Liver (tissue), 10 donors: ENCODE measurements at places on chromosomes 3 and 15.
A peak's percentile ranks its signal among the peaks of the same experiment; 100 is the strongest.

GRCh38 chr3:53464424-53464823, 30.0 kb upstream of the CACNA1D start:
- no peak for DNase-seq

DNA sequence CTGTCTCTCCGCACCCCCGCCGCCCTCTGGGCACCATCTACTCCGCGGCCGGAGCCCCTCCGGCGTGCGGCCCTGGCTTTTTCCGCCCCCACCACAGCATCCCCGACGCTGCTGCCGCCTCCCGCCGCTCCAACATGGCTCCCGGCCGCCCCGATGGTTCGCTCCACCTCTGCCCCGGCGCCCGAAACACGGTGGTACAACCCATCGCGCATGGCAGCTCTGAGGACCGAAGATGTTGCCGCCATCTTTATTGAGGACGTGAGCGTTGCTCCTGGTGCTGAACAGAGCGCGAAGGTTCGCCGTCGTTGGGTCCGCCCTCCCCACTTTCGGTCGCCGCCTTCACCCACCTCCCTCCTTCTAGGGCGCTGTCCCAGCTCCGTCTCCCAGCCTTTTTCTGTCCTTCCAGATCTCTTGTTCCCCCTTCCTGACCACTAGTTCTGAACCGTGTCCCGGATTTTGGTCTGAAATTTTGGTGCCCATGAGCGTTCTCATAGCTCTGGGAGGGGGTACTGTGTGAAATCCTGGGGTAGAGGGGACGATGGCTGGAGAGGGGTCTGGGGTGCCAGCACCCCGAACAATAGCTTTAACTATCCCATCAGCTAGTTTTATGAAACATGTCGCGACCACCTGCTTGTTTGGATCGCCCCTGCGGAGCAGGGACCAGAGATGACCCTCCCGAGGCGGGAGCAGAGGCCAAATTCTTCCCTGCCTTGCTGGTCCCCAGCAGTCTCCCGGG, at the start of gene CELSR3:
Gene CELSR3 (minus strand): TSS at position 134 of the 736 bp plus-strand sequence. CDS start 252 bp downstream, outside the sequence.
- peak; percentile 58 for DNase-seq

DNA sequence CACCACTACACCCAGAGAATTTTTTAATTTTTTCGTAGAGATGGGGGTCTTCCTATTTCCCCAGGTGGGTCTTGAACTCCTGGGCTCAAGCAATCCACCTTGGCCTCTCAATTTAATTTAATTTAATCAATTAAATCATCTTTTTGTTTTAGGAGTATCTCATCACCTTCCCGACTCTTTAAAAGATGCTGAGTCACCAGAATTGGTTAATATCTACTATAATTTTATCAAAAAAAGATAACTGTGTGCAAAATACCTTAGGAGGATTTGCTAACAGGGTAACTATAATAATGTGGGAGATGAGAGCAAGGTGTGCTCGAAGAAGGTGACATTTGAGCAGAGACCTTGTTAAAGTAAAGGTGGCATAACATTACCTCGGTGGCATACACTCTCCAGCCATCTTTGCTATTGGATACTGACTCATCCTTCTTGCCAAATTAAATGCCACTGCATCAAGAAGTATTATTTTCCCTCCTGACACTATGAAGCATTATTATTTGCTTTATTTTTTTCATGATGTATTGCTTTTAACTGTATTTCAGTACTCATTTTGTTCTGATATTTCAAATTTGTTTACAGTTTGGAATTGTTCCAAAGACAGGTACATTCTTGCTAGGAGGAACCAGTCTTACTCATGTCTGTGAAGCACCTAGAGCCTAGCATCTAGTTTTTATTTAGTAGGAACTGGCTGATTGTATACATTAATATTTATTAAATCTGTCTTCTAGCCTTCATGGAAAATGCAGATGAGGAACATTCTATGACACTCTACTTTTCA, 200.7 kb downstream of the MBNL1 start:
- no peak for DNase-seq

- no peak for DNase-seq
Observed at GRCh38 chr3:79685108-79685507, 82.7 kb downstream of the ROBO1 start.

GRCh38 chr3:112303764-112304325, 9.8 kb upstream of the SLC9C1 start:
- DNase-seq, result no peak

- DNase-seq, result no peak
Observed at GRCh38 chr3:150897592-150897991, 7.6 kb downstream of the MINDY4B start.

DNA sequence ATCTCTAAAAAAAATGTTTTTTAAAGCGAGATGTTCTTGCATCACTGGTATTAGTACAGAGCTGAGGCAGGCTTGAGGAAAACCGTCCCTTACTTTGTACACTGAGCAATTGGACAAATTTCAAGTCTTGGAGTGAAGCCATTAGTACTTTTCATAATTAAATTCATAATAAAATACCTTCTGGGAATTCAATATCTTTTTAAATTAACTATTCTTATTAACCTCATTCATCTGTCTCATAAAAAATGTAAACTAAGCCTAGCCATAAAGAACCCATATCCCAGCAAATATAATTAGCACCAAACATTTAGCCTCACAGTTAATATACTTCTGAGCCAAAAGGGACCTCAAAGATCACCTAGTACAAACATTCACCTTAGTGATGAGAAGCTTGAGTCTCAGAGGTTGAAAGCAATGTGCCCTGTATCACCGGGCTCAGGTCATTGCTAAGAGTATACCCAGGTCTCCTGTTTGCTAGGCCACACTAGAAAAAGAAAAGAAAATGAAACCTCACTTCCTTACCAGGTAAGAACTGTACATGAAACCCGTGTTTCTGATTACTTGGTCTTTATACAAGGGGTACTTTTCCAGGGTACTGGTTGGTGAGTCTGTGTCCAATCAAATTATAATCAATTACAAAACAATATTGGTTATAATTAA, 192.5 kb downstream of the ADAMTS9 start:
- no peak for DNase-seq

DNA sequence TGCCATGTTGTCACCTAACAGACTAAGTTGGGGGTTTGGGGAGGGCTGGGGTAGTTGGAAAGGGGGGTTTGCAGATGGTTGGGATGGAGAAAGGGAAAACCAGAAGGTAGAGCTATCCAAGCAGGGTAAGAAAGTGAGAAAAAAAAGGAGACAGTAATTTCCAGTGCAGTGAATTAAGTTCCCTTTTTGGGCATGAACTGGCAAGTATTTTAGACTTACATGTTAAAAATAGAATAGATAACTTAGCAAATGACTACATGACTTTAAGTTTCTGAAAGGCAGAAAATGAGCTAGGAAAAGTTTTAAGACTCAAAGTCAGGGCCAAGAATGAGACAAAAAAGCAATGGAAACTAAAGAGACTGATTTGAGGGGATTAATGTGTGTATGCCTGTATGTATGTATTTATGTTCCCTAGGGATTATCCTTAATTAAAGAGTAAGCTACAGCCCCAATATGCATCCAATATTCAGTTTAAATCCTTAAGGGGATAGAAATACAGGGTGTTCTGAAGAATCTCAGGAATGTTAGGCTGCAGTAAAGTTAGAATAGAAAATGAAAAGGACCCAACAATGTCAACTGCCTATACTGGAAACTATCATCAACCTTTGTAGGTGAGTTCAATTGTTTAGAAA, 285.2 kb upstream of the MME start:
- DNase-seq, result no peak

- no peak for DNase-seq
Observed at GRCh38 chr15:38878926-38879325, 314.3 kb upstream of the RASGRP1 start.

DNA sequence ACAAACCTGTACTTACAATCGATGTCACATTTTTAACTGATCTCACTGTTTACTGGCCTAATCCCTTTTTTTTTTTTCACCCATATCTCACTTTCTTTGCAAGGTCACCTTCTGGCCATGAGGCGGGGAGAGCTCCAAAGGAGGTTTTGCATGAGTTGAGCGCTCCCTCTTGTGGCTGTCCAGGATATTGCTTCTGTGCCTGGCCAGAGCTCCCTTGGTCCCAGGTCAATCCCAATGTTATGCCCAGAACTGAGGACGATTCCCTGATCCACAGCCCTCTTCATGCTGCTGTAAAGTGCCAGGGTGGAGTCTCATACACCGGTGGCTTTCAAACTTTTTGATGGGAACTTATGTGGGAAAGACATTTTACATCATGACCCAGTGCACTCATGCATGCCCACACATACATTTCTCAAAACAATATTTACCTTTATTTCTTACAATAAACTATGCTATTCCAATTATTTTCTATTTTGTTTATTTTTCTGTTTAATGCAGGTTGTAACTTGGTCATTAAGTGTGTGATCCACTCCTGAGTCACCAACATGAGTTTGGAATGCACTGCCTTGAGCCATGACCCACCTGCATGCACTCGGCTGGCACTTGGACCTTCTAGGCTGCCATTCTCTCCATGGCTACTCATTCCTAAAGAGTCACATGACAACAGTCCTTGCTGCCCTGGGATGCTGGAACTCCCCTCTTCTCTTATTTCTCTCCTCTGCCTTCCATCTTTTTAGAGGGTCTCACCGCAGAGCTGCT, 9.6 kb upstream of the SST start:
- DNase-seq, result peak; percentile 78

GRCh38 chr15:63575312-63575711, 21.9 kb upstream of the FBXL22 start:
- DNase-seq, result no peak
